Naive thymus-derived CD8-positive, alpha-beta T cell (primary cell): ENCODE measurements at places on chromosomes 7 and 10. TPM values are rescaled to one million over a fixed set of nuclear protein-coding genes. Genes with fewer than 3 reads are reported as not detected.

DNA sequence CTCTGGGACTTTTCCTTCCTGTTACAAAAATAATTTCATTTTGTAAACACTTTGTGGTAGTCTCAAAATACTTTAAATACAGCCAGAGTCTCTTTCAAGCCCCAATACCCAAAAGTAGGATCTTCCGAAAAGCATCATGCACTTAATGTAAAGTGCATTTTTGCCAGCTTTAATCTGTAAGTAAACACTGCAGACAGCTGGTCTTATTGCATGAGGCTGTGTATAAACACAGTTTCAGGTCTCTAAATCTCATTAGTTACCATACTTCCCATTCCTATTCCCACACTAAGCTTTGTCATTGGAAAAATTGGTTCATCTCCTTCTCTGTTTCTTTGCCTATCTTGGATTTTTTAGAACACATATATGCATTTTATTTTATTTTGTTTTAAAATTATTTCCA lies 87.6 kb upstream of the GNAI1 start:
- DNase-seq, result no peak

GRCh38 chr10:122249991-122250750 lies 20.9 kb upstream of the BTBD16 start:
- DNase-seq, result no peak

GRCh38 chr10:25747084-25747483 lies 186.9 kb upstream of the MYO3A start:
- no peak for DNase-seq

A1CF gene
- total RNA-seq, result not detected

- no peak for DNase-seq
These were observed 63.0 kb downstream of the ABRAXAS2 start for GRCh38 chr10:124864421-124865193.

- no peak for DNase-seq
These were observed 179.2 kb downstream of the ST7 start for GRCh38 chr7:117132321-117133120.

GRCh38 chr7:127349881-127350280 lies 42.6 kb downstream of the ZNF800 start:
- no peak for DNase-seq

MACC1 gene
- total RNA-seq, result 0.18 TPM

DNA sequence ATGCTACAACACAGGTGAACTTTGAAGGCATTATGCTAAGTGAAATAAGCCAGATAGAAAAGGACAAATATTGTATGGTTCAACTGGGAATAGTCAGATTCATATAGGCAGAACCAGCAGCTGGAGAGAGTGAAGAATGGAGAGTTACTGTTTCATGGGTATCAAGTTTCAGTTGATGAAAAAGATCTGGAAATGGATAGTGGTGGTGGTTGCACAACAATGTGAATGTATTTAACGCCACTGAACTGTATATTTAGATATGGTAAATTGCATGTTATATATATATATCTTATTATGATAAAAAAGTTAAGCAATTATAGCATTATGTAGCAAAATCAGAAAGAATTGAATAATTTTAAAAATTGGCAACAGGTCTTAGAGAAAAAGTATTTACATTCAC lies 3.9 kb downstream of the LMBR1 start:
- DNase-seq, result no peak

GRCh38 chr10:2019281-2019680 lies 282.0 kb upstream of the ADARB2 start:
- DNase-seq, result no peak

CRPPA gene
- 1.6 TPM for total RNA-seq

IGFBP1 gene
- not detected for total RNA-seq

DNA sequence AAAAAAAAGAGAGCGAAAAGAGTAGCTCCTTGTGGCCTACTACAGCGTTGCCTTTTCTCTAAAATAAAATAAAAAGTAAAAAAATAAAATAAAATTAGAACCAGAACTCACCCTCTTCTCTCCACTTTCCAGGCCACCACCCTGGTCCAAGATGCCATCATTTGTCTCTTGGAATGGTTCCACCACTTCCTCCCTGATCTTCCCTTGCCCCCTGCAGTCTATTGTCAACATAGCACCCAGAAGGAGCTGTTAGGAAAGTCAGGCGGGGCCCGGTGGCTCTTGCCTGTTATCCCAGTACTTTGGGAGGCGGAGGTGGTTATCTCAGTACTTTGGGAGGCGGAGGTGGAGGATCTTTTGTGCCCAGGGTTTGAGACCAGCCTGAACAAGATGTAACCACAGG lies 7.6 kb upstream of the GRID2IP start:
- DNase-seq, result peak; percentile 13

- DNase-seq, result no peak
These were observed 262.8 kb downstream of the ZEB1 start for GRCh38 chr10:31581741-31582323.

MCM10 gene
- 0.34 TPM for total RNA-seq

GRCh38 chr7:104328970-104329825 lies 795 bp downstream of the LHFPL3 start:
- no peak for DNase-seq

DNA sequence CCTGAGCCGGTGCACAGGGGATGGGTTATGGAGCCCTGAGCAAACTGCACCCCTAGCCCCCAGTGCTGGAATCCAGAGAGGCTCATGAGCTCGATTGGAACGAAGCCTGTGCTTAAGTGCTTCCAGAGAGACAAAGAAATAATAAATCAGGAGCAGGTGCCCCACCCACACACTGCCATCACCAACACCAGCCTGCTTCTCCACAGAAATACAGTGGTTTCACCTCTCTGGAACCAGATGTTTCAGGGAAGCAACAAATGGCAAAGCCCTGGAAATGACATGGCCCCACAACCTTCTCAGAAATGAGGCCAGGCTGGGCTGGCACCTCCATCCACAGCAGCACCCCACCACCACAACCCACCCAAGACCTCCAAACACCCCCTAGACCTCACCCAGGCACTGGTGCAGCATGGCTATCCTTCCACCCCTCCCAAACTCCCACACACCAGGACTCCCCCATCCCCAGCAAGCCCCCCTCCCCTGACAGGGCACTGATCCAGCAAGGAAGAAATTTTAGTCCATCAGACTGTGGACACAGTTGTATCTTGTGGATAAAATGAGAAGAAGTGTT lies 4.1 kb upstream of the SLC18A3 start:
- DNase-seq, result no peak

DNA sequence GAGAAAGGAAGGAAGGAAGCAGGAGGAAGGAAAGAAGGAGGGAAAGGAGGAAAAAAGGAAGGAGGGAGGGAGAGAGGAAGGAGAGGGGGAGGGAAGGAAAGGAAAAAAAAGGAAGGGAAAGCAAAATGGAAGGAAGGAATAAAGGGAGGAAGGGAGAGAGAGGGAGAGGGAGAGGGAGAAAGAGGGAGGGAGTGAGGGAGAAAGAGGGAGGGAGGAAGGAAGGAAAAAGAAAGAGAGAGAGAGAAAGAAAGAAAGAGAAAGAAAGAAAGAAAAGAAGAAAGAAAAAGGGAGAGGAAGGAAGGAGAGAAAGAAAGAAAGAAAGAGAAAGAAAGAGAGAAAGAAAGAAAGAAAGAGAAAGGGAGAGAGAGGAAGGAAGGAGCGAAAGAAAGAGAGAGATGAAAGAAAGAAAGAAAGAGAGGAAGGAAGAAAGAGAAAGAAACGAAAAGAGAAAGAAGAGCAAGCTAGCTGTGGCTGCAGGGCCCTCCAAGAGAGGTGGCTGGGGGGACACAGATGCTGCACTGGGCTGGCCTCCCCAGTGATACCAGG lies 472.4 kb upstream of the MGMT start:
- DNase-seq, result no peak
